ENCODE measurements at places on chromosomes 3 and 15. TPM values are rescaled to one million over a fixed set of nuclear protein-coding genes. Genes with fewer than 3 reads are reported as not detected.

- DNase-seq, result no peak
Observed at GRCh38 chr3:188931531-188931930, 240.2 kb upstream of the TPRG1 start.

- DNase-seq, result no peak
Observed at GRCh38 chr3:197718891-197719290, 17.8 kb downstream of the RUBCN start.

DNA sequence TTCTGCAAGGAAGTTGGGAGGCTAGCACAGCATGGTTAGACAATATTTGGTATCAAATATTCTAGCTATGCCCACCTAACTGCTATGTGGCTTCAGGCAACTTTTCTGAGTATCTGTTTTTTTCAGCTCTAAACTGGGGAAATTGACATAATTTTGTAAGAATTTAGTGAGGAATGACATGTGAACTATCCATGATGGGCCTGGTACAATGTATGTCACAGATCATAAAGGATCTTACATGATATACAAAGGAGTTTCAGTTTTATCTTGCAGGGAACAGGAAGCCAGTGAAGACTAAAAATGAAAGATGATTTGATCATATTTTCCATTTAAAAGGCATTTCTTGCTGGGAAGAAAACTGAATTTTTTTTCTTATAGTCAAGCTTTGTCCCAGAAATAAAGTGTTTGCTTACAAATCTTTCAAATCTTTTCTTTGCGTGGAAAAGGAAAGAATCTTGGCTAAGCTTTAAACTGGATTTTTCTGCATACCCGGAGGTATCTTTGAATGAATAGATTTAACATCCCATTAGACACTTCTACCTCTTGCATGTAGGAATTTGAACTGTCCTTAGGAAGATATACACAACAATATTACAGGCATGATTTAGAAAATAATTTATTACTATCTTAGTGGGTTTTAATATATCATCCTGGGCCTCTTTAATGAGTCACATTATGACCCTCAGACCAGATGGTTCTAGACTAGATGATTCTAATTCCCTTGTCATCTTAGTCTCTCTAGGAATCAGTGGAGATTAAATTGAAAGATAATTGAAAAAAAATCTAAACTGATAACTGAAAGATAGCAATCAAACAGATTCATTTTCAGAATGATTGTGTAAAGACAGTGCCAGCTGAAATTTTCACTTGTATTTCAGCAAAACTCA, 436.0 kb upstream of the THBS1 start:
- DNase-seq, result no peak

Gene HRH1
- total RNA-seq, result 1.4 TPM

Gene TATDN2
- 17.0 TPM for total RNA-seq

Gene PPP1R14D
- not detected for total RNA-seq

DNA sequence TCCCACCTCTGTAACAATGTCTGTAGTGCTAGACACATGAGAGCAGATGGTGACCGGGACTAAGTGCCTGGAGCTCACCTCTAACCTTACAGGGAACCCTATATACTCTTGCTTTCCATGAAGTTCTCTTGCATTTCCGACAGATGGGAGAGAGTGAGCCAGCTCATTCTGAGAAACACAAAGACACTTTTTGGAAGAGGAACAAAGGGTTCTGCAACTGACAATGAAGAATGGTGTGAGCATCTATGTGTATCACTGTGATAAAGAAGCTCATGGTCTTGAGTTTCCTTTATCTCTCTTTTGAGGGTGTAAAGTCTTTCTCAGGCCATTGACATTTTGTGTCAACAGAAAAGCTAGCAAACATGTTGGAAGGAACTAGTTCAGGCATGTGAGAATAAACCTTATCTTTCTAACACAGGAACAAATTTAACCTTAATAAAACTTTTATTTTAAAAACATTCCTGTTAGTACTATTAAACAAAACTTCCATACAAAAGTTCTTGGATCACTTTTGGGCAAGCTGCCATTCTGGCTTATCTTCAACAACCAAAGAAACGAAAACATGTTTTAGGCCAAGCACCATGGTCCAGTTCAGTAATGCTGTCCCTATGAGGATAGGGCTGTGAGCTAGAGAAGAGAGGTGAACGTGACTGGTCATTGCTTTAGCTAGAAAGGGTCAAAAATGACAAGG, 142.7 kb downstream of the THRB start:
- no peak for DNase-seq

- DNase-seq, result no peak
Observed at GRCh38 chr3:139756529-139757103, 78.8 kb upstream of the NMNAT3 start.

Gene NCEH1
- total RNA-seq, result 63.6 TPM

Gene ELP6
- total RNA-seq, result 18.5 TPM

DNA sequence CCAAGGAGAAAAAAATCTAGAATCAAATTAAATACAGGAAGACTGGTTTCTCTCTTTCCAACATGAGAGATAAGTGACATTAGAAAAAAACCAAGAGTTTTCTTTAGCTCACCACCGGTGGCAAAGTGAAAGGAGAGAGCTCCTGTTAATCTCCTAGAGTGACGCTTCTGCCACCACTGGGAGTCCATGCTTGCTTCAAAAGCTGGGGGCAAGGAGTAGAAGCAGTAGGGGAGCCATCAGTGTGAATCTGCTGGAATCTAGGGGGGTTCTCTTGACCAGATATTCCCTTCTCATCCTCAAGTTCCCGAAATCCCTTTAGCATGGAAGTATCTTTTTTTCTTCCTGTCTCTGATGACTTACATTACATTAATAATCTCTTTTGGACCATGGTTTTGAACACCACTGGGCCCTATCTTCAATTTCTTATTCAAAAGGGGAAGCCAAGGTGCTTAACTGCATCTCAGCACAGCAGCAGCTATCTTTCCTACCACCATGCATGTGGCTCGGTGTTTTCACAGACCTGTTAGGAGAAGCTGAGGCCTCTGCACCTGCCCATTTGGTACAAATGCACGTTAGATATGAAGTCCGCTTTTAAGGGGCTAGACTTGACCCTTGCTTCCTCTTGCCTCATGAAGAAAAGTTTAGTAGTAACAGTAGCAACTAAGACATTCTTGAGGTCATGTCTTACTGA, 6.6 kb upstream of the ICE2 start:
- DNase-seq, result no peak

GRCh38 chr3:17730318-17730967, 12.0 kb downstream of the TBC1D5 start:
- peak; percentile 52 for DNase-seq

- no peak for DNase-seq
Observed at GRCh38 chr15:79185199-79185598, 94.6 kb upstream of the RASGRF1 start.

DNA sequence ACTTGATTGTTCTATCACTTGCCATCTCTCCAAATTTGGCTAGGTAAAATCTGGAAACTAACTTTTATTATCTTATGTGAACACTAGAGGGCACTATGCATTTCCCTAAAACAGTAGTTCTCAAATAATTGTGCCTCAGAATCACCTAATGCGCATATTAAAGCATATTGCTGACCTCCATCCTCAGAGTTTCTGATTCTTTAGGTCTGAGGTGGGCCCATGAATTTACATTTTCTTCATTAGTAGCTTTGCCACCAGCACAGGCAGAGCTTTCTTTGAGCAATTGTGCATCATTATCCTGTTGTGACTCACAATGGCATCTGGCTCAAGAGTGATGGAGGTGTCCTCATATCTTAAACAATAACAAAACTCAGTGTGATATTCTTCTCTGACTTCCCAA, 17.5 kb upstream of the BCHE start:
- no peak for DNase-seq

- peak; percentile 71 for DNase-seq
Observed at GRCh38 chr3:72255791-72256559, 471.0 kb upstream of the PROK2 start.
